NCI-H1048 (cell line): ENCODE measurements at places on chromosomes 7 and 10.

DNA sequence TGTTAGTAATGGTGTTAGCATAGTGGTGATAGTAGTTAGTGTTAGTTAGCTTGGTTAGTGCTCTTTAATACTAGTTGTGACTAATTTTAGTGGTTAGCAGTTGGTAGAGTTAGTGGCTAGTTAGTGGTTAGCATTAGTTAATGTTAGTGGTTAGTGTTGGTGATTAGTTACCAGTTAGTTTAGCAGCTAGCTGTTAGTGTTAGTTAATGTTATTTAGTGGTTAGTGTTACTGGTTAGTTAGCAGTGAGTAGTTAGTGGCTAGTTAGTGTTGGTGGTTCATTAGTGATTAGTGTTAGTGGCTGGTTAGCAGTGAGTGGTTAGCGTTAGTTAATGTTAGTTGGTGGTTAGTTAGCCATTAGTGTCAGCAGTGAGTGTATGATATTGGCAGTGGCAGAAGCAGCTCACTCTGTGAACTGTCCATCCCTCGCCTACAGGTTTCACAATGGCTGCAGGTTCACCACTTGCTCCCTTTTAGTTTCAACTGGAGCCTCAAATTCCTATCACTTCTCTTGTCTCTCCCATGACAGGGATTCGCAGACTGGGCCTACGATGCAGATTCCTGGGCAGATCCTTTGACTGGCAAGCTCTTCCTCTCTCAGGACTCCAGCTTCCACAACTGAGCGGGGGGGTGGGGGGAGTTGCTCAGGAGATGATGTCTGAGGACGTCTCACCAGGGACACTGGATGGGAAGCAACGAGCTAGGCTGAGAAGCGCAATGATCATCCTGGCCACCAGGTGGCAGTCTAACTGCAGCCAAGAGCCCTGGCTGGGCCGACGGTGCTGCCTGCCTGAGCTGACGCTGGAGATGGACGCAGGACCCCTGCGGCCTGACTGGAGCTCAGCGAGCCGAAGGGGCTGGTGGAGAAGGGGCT is 19.5 kb downstream of the GHRHR start:
- peak; percentile 35 for DNase-seq

GRCh38 chr10:3139216-3139910 is 33.2 kb downstream of the PITRM1 start:
- DNase-seq = no peak

GRCh38 chr10:89478085-89478738 is 57.2 kb downstream of the SLC16A12 start:
- no peak for DNase-seq

DNA sequence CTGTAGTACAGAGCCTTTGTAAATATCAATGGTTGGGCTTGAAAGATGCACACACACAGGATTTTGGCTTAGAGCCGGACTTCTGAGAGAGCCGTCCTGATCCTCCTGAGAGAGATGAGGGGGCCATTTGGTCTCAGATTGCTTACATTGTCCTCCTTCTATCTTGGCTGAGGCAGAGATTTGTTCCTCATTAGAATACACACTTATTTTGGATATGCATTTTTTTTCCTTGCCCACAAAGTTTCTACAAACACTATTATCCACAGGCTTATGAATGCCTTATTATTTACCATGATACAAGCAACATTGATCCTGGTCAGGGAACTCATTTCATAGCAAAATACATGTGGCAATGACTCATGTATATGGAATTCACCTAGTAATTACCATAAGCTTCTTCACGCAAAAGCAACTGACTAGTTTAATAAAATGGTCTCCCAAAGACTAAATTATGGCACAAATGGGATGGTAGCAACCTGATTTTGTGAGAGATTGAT is 175.3 kb downstream of the MDFIC start:
- peak; percentile 11 for DNase-seq

DNA sequence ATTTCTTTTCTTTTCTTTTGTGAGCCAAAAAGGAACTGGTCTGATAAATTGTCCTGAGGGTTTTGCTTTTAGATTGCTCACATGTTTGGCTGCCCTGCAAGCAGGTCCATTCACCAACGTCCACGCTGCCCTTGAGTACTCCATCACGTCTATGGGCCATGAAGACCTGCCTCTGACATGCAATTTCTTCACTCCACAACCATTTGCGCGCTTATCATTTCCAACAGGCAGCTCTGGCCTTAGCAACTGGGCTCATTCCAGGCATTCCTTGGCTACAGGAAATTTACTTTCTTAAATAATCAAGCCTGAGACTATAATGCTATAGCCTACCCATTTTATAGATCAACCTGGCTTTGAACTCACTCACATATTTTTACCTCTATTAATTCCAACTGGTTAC is 408.3 kb upstream of the C7orf33 start:
- DNase-seq = no peak

DNA sequence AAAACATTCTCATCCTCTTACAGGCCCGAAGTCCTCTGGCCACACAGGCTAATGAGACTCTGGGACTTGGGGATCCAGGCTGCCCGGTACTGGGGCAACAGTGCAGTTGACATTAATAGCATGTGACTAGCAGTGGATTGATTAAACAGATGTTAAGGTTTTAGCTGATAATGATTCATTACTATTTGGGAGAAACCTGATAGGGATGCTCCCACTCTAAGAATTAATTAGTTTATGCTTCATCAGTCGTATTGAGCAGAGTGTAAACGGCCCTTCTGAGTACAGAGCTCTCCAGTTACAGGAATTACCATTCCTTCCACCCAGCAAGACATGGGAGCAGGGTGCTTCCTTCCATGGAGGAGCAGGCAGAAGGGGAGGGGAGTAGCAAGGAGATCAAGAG is 82.7 kb downstream of the RPS24 start:
- no peak for DNase-seq
